Thyroid gland (tissue), 4 donors: ENCODE measurements at places on chromosomes 4 and X. TPM values are rescaled to one million over a fixed set of nuclear protein-coding genes. Genes with fewer than 3 reads are reported as not detected.

DNA sequence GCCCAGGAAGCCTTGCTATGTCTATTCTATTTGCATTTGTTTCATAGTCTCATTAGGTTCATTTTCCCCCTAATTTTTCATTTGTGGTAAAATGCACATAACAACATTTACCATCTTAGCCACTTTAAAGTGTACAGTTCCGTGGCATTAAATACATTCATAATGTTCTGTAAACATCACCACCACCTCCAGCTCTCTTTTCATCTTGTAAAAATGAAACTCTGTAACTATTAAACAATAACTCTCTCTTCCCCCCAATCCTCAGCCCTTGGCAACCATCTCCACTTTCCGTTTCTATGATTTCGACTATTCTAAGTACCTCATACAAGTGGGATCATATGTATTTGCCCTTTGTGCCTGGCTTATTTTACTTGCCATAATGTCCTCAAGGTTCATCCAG, 19.9 kb downstream of the ARHGEF38 start:
- no peak for DNase-seq

The RNF212 gene
- 7.5 TPM for total RNA-seq

GRCh38 chrX:3143043-3143799, 102.0 kb downstream of the ARSF start:
- DNase-seq, result no peak

GRCh38 chr4:84110040-84110439, 389.1 kb downstream of the NKX6-1 start:
- DNase-seq, result no peak

DNA sequence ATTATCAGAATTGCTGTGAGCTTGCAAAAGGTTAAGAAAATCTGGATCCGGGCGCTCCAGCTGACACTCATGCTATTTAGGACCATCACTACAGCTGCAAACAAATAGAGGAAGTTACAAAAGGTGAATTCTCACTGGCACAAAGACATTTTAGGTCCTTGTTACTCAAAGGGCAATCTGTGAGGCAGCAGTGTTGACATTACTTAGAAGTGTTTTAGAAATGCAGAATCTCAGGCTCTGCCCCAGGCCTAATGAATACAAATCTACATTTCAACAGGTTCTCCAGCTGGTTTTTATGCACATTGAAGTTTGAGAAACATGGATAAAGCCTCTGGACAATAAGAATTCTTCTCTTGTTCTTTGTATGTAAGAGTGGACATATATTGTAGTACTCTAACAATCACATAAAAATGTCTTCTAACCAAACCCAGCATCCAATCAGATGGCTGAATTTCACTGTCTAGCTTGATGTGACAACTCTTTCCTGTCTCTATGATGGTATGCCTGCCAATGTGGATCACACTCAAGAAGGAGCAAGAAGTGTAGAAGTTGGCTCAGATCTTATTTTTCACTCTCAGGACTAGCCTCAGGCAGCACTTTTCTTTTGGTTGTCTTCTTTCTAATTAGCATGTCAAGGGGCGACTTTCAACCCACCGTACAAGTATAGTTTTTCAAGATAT, 18.8 kb downstream of the SLC7A11 start:
- DNase-seq, result no peak

The STK32B gene
- 14.8 TPM for total RNA-seq

DNA sequence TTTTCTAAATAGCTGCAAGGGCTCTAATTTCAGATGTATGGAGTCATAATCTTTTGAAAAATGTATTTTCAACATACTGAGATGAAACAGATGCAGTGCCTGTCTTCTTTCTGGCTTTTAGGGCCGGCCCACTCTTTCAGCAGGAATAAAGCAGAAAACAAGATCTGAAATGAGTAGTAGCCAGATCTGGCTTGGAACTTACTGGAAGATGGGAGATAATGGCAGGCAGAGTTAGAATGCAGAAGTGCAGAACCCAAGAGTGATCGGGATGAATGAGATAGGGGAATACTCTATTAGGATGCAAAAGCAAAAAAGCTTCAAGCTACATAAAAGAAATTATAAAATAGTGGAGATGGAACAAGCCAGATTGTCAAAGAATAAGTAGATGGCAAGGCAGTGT, 1.4 kb upstream of the FAM120C start:
- DNase-seq, result no peak

DNA sequence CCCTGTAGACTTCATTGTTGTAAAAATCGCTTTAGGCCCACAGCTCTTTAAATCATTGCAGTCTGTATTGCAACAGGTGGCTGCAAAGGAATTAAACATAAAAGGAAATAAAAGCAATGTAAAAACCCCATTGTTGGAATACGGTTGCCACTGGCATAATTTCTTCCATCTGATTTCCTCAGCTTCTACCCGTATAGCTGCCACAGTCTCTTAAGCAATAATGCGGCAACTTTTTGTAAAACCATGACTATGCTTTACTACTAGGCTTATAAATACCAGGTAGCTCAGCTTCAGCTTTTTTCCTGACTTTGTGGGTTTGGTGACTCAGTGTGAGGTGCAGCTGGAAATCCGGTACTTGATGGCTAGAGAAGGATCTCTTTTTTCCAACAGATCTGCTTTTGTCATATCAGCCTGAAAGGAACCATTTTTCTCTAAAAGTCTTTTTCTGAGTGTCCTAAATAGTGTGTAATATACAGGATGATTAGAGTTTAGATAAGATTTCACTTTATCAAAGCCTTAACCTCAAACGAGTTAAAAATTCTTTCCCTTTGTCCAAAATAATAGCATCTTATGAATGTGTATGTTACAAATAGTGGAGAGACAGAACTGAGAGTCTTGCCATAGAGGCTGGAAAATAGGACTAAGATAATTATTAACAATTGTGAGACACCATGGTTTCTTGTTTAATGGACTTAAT, 268.0 kb downstream of the ADGRL3 start:
- DNase-seq, result no peak

The SOWAHD gene
- not detected for total RNA-seq

GRCh38 chrX:40471965-40472648, 108.7 kb upstream of the ATP6AP2 start:
- DNase-seq, result peak; percentile 53

The HS3ST1 gene
- 2.1 TPM for total RNA-seq

DNA sequence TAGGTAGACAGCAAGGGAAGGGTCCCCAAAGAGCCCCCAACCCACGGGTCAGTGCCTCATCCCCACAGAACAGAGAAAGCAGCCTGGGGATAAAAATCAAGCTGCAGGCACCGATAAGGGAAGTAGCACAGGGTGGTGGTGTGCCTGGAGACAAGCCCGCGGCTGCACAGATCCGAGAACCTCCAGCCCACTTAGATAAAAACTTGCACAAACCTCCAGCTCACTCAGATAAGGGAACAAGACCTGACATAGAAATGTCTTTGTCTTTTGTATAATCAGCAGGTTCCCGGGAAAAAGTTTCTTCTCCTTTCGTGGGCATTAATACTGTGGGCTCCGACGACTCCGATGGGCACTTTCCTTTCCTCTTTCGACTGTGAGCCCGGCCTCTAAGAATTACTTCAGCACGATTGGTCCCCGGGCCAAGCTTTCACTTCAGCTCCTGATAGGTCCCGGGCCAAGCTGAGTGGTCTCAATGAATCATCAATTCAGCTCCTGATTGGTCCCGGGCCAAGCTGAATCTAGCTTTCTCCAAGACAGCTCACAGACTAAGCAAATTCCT, 32.4 kb downstream of the PRDX4 start:
- no peak for DNase-seq

The PAK3 gene
- 50.0 TPM for total RNA-seq

DNA sequence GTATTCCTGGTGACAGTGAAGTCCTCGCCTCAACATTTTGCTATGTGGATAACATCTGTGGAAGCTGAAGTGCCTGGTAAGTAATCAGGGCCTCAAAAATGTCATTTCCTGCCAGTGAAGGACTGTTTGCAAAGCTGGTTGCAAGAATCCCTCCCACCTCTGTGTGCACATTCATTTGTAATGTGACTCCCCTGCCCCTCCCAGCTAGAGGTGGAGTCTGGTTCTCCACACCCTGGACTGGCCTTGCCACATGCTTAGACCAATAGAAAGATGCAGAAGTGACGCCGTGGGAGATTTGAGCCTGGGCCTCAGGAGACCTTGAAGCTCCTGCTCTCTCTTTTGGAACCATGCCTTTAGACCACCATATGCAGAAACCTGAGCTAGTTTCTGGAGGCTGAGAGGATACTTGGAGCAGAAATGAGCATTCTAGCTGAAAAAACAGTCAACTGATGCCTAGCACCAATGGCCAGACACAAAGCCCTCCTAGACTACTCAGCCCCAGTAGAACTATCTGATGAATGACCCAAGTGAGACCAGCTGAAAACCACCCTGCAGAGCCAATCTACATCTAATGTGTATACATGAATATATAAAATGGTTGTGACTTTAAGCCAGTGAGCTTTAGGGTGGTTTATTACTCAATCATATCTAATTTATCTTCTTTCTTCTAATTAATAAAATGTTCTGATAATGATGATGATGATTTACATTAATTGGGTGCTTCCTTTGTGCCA, 47.8 kb upstream of the CRMP1 start:
- DNase-seq, result no peak

The VEGFD gene
- 7.4 TPM for total RNA-seq

The CYSLTR1 gene
- 1.2 TPM for total RNA-seq

GRCh38 chr4:71270901-71271300, 67.9 kb upstream of the SLC4A4 start:
- DNase-seq, result peak; percentile 21

- DNase-seq, result no peak
These were observed 158.0 kb downstream of the SH2D1A start for GRCh38 chrX:124504111-124504983.

The SNX12 gene
- total RNA-seq, result 65.7 TPM

DNA sequence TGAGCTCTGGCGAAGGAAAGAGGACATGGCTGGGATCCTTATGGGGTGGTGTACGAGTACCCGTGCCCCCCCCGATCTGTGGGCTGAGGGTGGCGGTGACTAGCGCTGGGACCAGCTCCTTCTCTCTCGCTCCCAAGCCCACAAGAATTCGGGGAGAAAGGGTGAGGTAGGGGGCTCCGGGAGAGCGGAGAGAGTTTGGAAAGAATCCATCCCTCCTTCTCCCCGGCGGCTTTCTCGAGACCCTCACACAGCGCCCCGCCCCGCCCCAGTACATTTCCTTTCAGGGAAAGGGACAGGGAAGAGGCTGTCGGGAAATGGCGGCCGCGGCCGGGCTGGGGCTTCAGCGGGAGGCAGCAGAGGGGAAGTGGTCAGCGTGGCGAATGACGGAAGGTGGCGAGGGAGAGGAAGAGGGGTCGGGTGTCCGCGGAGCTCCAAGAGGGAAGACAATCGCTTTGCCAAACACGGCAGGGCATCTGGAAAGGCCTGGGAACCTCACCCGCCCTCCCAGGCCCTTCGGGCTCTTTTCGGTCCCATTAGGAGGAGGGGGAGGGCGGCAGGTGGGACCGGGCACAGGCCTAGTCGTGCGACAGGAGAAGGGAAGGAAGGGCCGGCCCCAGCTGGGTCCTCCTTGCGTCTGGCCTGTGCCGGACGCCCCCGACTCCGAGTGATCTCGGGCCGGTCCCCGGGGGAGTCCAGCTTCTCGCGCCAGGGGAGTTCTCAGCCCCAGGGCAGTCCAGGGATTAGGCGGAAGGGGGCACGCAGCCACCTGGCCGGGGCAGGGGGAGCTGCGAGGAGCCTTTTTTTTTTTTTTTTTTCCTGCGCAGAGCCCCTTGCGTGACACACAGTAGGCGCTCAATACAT, 10.2 kb downstream of the HNRNPH2 start:
- peak; percentile 45 for DNase-seq

DNA sequence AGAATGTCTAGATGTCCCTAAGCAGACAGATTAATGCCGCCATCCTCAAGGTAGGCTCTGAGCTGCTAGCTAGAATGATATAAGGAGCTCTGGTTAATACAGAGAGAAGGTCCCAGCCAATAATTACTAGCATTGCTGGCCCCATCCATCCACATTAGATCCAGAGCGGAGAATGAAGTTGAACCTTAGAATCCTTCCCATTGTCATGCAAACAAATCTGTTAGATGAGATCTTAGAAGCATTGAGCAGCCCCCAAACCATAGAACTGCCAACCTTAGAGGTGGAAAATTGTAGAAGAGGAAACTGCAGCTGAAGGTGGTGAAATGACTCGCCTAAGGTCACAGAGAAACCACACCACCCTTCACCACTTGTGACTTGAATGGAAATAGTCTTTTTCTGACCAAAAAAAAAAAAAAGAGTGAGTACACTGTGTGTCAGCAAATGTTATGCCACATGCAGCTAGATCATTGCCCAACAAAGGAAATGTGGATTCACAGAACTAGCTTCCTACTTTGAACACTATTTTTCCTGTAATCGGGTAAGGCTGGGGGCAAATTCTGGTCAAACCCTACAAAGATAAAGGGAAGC, 162.1 kb downstream of the SMIM20 start:
- DNase-seq, result no peak
